GM12878 (cell line): ENCODE measurements at places on chromosomes 6 and 20. TPM values are rescaled to one million over a fixed set of nuclear protein-coding genes. Genes with fewer than 3 reads are reported as not detected.

- no peak for DNase-seq
These were observed 70.5 kb downstream of the NPEPL1 start for GRCh38 chr20:58763076-58763475.

GRCh38 chr20:36167902-36168503, 13.5 kb downstream of the EPB41L1 start:
- DNase-seq: no peak

- DNase-seq: no peak
These were observed 1.6 kb upstream of the SLC32A1 start for GRCh38 chr20:38722683-38723016.

- no peak for DNase-seq
These were observed 382.3 kb downstream of the ESR1 start for GRCh38 chr6:152189736-152190135.

GRCh38 chr6:34418367-34418766, 7.5 kb downstream of the RPS10 start:
- DNase-seq: no peak

- no peak for DNase-seq
These were observed 72.0 kb upstream of the PRL start for GRCh38 chr6:22368794-22369193.

Gene FOXP4
- 1.8 and 2.3 TPM in 2 replicates for polyA plus RNA-seq

Gene RAB22A
- polyA plus RNA-seq: 3.1 and 12.0 TPM in 2 replicates
